ENCODE measurements at places on chromosomes 11 and 22.

GRCh38 chr22:30438559-30438958 is 13.0 kb downstream of the MTFP1 start:
- DNase-seq: no peak

DNA sequence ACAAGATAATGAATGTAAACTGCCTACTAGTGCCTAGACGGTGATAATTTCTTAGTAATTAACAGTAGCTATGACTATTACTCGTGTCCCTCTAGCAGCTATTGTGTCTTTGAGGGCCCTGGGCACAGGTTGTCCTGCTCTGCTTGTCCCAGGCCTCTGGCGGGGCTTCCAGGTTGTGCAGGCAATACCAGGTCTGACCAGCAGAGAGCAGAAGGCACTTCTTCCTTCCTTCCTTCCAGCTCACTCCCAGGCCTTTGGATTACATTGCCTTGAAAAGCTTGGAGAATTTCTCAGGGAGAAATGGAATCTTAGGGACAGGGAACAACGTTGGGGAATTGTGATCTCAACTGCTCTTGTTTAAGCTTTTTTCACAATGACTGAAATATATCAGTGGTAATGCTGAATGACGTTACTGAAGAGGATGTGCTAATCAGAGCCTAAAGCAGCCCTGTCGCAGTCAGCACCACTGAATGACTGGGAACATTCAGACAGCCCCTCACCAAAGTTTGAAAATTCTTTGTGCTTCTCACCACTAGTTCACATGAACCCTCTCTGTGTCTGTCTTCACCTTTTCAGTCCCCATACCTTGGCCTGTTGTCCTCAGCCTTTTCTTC is 8.4 kb upstream of the CCKBR start:
- DNase-seq: peak; percentile 64

GRCh38 chr22:33896154-33896553 is 24.1 kb downstream of the LARGE1 start:
- no peak for DNase-seq

DNA sequence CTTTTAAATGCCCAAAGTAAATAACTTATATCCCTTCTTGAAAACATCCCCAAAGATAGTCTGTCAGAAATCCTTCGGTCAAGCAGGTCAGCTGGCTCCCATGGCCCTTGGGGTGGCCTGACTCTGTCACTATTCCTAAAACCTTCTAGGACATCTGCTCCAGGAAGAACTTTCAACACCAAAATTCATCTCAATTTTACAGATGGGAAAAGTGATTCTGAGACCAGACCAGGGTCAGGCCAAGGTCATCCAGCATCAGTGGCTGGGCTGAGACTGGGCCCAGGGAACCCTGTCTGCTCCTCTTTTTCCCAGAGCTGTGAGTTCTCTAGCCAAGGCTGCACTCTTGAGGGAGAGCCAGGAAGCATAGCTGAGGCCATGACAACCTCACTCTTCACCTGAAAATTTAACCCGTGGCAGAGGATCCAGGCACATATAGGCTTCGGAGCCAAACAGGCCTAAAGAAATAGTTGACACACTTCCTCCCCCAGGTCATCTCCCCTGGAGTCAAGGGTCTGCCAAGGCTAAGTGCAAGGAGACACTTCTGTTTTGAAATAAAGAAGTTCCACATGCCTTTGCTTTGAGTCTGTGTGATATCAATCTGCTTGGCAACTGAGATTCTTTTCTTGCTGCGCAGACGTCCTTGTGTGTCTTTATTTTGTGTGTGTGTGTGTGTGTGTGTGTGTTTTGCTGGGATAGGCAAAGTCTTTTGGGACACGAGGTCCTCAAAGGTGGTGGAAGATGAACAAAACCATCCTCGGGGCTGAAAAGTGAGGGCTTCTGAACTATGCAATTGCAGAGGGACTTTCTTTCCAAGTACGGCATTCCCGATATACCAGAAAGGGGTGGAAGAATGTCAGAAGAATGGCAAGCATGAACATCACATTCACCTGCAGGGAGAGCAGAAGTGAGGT is 16.8 kb upstream of the PRG2 start:
- DNase-seq: no peak

DNA sequence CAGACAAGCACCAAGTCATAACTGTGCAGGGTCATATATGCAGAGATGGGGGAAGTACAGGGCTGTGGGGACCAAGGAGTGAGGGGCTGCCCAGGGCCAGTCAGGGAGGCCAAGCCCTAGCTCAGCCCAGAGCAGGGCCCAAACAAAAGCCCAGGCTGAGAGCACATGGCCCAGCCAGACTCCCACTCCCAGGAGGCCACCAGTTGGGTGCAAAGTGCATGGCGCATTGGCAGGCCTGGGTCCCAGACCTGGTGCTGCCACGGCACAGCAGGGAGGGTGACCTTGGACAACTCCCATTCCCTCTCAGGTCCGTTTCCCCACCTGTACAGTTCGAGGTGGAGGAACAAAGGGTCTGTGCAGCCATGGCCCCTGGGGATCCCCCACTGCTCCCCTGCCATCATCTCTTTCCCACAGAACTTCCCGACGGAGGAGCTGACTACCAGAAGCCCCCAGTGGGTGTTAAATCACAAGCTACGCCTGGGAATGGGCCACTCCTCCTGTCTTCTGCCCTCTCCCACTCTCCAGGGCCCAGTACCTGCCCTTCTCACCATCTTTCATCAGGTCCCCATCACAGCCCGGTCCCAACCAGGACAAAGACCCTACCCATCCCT is 608 bp downstream of the NIPSNAP1 start:
- DNase-seq: no peak

DNA sequence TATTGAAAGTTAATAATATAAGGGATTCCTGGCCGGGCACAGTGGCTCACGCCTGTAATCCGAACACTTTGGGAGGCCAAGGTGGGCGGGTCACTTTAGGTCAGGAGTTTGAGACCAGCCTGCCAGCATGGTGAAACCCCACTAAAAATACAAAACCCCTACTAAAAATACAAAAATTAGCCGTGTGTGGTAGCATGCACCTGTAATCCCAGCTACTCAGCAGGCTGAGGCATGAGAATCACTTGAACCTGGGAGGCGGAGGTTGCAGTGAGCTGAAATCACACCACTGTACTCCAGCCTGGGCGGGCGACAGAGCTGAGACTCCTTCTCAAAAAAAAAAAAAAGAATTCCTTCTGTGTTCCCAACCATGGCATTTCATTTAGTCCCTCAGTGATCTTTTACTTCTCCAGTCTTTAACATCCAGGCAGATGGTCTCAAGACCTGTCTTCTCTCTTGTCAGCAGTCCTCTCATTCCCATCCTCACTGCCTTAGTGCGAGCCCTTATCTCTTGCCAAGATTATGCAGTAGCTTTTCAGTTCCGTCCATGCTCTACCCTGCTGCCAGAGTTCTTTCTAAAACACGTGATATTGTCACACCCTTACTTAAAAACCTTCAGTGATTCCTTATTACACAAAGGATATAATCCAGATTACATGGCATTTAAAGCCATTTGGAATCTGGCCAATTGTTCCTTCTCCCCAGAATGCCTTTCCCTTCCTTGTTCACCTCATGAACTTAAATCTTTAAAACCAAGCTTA is 17.9 kb downstream of the RTN3 start:
- no peak for DNase-seq

GRCh38 chr11:97461934-97462333 is 1072.1 kb downstream of the JRKL start:
- DNase-seq: no peak

GRCh38 chr22:19686946-19687345 is 27.4 kb upstream of the SEPTIN5 start:
- DNase-seq: no peak

GRCh38 chr22:45534339-45535192 is 31.9 kb downstream of the FBLN1 start:
- DNase-seq: peak; percentile 30

- no peak for DNase-seq
These were observed 45.6 kb downstream of the ARFGAP3 start for GRCh38 chr22:42811459-42811858.

DNA sequence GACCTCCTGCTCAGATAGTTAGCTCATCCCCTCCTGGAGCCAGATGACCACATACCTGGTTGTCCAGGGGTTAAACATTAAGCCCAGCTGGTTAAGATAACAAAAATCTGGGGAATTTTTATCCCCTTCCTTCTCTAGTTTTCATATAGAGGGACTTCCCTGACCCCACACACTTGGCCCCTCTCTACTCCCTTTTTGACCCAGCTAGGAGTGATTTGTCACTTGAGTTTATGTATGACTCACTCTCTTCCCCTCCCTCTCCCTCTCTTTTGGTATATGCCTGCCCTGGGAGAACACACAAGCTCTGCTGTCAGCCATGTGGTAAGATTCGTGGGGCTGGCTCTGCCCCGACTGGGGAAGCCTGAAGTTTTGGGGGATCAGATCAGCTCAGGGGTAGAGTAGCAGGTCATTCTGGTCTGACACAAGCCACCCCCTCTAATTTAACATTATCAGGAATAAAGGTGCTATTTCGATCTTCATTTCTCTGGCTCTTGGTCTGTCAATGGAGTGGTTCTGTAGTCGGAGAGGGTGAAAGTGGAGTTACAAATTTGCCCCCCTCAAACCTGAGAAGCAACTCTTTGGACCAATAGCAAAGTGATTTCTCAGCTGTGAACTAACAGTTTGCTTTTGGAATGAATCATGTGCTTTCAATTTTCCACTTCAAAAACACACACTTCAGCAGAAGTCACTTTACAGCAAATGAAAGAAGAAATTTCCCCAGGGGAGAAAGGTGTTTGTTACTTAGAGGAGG is 415.3 kb upstream of the CADM1 start:
- no peak for DNase-seq

- no peak for DNase-seq
These were observed 24.3 kb downstream of the LMO2 start for GRCh38 chr11:33867561-33867960.

- DNase-seq: no peak
These were observed 15.7 kb downstream of the TPCN2 start for GRCh38 chr11:69064394-69064957.

DNA sequence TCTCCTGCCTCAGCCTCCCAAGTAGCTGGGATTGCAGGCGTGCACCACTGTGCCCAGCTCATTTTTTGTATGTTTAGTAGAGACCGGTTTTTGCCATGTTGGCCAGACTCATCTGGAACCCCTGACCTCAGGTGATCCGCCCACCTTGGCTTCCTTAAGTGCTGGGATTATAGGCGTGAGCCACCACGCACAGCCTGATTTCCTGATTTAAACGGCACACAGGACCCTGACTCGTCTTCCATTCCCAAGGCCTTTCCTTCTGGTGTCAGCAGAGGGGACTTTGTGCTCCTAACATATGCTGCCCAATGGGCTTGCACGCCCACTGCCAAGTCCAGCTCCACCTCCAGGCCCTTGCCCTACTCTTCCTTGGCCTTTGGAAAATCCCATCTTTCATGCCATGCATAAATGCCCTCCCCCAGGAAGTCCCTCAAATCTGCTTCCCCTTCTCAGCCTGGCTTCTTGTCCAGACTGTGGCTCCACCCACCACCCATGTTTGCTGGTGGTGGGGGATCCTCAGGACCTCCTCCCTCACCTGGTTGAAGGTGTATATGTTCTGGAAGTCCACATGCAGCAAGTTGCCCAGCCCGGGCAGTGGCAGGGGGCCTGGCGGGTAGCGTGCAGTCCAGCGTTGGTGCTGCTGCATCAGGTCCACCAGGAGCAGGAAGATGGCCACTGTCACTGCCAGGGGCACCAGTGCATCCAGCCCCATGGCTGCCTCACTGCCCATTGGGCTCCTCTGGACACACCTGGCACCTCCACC is 23.9 kb upstream of the CYP2D6 start:
- DNase-seq: no peak

DNA sequence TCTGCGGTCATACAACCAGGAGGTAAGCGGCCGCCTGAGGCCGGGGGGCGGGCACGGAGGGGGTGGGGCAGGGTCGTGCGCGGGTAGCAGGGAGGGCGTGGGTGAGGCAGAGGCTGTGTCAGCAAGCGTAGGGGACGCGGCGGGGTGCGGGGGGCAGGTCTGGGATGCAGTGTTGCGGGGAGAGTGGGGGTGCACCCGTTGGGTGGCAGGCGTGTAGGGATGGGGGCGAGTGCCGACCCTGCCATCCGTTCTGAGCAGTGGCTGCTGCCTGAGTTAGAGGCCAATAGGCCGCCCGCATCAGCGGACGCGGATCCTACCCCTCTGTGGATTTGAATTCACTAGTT is 1.4 kb downstream of the RIC8A start:
- no peak for DNase-seq

GRCh38 chr11:86181379-86181778 is 63.2 kb upstream of the EED start:
- DNase-seq: no peak

- no peak for DNase-seq
These were observed 35.3 kb downstream of the BCR start for GRCh38 chr22:23215294-23216241.

DNA sequence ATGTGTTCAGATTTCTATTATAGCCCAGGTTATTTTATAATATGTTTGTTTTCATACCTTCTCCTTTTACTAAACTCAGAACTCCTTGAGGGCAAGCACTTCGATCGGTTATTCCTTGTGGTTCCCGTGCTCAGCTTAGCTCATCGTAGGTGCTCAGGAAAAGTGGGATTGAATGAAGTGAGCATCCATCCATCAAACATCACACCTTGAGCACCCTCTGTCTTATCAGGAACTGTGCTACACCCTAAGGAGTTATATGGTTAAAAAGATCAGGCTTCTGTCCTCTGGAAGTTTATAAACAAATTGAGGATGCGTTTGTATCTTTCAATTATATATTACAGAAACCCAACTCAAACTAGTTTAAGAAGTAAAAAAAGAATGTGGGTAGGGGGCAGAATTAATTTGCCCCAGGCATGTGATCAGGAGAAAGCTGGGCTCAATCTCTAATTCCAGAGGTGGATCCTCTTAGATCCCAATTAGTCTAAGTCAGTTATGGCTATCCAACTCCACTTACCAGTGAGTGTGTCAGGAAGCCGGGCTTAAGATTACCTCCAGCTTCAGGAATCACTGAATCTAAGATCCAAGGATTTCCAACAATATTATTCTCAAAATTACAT is 59.9 kb upstream of the RRAS2 start:
- peak; percentile 9 for DNase-seq

DNA sequence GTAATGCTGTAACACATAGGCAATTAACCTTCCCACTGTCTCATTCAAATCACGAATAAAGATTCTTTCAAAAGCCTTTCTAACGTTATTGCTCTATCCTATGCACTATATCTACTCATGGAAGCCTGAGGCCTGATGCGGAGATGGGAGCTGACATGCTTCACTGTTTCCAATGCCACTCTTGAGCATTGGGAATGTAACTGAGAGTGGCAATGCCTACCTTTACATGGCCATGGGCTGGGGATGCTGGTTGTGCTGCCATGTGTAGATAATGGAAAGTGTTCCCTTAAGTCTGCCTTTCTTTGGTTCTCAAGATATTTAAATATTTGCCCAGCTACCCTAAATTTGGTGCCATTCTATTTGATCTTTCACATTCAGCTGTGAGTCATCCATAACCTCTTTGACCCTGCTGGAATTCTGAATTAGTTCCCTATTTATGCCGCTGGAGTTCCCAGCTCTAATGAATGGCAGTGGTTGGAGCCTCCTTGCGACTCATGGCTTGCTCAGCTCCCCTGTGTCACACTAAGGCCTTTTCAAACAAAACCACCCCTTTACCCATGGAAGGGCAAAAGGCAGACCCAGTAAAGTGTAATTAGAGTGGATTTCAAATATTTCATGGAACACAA is 21.4 kb upstream of the DKK3 start:
- no peak for DNase-seq
